CD4-positive, alpha-beta T cell treated with Interleukin-1 beta for 1 hour (primary cell): ENCODE measurements at places on chromosomes 3 and 15.

DNA sequence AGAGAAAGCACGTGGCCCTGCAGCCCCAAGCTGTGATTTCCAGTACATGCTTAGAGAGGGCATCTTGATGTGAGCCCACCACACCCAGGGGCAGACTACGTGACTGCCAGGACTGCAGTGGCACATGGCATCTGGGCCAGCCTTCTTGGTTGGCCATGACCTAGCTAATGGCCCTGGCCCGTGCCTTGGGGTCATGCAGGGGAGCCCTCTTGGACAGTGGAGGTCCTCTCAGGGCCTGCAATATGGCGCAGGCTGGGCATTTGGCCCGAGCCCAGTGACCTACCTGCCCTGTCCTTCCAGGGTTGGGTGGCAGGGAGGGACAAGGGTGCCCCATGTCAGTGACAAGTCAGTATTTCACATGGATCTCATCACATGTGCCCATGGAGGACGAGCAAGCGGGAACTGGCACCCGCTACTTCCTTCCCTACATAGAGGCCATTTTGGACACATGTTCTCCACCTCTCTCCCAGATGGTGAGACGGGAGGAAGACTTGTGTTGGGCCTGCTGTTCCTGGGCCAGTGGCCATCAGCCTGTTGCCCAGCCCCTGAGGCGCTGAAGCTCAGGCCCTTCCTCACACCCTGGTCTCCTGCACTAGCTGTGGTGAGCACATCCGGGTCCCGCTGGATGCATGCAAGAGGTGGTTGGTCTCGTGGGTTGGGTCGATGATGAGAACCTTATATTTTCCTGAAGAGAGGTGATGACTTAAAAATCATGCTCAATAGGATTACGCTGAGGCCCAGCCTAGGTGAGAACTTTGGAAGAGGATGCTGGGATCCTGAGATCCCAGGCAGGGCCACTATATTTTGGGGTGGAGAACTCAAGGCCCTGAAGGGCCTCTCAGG is 195.6 kb downstream of the UBE3A start:
- no peak for DNase-seq

DNA sequence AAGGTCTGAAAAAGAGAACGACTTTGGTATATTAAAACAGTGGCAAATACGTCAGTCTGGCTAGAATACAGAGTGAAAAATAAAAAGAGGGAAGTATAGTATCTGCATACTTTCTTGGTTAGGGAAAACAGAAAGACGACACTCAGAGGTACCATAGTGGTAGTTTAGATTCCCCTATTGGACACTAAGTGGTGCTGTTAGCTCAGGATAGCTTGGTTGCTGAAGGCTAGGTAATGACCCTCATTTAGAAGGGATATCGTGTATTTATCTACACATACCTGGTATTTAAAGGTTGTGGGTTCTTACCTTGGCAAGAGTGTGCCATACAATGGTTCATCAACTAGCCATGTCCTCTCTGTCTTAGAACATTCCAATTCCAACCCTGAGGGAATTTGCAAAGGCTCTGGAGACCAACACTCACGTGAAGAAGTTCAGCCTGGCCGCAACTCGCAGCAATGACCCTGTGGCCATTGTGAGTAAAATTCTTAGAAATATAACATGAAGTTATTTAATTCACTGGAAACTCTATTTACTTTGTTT is 31.0 kb downstream of the TMOD2 start:
- no peak for DNase-seq

DNA sequence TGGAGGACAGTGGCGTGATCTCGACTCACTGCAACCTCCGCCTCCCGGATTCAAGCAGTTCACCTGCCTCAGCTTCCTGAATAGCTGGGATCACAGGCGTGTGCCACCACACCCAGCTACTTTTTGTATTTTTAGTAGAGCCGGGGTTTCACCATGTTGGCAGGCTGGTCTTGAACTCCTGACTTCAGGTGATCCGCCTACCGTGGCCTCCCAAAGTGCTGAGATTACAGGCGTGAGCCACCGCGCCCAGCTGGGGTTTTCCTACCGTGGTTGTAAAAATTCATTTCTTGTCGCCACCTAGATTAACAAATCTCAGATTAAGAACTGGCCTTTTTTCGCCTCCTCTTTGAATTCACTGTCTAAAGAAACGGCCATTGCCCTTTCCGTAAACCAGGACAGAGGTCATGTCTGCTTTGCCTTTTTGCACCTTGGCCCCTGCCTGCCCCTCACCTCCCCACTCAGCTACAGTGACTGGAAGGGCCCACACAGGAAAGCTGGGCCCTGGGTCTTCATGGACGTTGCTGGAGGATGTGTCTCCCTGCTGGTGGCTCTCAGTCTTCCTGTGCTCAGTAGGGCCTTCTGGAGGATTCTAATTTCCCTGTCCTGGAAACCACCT is 17.2 kb downstream of the ZNF710 start:
- no peak for DNase-seq

DNA sequence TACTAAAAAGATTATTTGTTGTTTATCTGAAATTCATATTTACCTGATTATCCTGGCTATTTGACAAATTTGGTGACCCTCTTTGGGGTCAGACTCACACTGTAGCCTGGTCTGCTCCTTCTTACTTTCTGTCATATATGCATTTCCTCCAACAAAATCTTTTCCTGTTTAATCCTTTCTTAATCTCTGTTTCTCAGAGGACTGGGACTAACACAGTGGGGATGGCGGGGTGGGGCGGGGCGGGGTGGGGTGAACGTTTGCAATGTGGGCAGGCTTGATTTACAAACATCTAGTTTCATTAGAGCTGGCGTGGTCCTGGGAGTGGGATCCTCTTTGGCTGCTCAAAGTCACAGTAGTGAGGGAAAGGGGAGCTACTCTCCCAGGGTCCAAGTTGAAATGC is 35.3 kb upstream of the CDCP1 start:
- no peak for DNase-seq

DNA sequence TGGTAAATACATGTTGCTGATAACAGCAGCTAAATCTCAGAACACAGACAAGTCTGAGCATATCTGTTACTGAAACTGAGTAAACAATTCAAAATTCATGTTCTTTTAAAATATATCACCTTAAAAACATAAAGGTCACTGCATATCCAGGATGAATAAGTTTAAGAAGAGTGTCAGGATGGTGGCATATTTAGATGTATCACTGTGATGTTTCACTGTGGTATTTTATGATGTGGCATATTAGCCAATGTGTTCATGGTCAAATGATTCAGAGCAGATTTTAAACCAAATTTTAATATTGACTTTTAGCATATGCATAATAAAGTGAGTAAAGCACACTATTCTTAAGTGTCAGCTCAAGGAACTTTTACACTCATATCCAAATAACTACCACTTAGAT is 346.4 kb upstream of the DPPA4 start:
- DNase-seq, result no peak

GRCh38 chr3:128316481-128316891 is 150.2 kb downstream of the DNAJB8 start:
- peak; percentile 74 for DNase-seq

DNA sequence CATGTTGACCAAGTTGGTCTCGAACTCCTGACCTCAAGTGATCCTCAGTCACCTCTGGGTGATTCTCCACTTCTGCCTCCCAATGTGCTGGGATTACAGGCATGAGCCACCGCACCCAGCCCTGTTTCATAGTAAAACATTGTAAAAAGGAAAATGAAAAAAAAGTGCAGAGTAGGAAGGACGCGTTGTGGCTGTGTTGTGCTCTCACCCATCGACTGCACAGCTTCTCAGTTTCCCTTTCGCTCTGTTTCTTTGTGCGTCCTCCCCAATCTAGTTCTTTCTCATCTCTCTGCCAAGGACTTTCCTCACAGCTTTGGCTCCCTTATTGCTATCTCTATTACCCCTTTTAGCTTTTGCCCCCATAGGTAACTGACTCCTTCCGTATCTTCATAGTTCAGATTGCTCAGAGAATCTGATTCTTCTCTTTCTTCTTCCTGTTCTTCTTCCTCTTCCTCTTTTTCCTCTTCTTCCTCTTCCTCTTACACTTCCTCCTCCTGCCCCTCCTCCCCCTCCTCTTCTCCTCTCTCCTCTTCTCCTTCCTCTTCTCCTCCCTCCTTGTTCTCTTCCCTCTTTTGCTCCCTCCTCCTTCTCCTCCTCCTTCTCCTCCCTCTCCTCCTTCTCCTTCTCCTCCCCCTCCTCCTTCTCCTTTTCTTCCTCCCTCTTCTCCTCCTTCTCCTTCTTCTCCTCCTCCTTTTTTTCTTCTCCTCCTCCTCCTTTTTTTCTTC is 81.1 kb upstream of the VGLL4 start:
- DNase-seq, result peak; percentile 5

DNA sequence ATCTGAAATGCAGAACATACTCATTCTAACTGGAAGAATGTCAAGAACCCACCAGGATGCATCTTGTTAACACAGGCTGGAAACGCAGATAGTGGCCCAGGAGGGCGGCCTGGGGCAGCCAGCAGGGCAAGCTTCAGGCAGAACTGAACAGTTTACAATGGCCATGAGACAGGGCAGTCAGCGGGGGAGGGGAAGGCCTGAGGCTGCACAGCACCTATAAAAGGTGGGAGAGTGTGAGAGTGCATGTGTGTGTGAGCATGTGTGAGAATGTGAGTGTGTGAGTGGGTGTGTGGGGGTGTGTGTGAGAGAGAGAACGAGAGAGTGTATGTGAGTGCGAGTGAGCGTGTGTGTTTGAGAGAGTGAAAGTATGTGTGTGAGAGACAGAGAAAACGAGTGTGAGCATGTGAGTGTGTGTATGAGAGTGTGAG is 26.8 kb upstream of the SLCO2A1 start:
- DNase-seq, result no peak

DNA sequence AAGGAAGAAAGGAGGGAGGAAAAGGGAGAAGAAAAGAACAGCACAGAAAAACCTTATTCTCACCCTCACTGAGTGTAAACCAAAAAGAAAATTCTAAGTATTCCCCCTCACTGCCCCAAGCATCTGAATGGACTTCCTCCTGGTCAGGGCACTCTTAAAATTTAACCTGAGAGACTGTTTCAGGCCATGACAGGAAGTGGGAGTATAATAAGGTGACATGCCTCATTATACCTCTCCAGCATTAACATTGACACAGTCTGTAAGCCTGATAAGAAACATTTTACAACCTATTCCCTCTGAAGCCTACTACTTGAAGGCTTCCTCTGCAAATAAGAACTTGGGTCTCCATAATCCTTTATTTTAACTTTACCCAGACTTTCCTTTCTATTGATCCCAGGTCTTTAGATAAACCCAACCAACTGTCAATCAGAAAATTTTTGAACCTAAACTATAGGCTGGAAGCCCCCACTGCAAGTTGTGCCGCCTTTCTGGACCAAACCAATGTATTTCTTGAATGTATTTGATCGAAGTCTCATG is 41.7 kb downstream of the SLCO2A1 start:
- DNase-seq, result no peak

DNA sequence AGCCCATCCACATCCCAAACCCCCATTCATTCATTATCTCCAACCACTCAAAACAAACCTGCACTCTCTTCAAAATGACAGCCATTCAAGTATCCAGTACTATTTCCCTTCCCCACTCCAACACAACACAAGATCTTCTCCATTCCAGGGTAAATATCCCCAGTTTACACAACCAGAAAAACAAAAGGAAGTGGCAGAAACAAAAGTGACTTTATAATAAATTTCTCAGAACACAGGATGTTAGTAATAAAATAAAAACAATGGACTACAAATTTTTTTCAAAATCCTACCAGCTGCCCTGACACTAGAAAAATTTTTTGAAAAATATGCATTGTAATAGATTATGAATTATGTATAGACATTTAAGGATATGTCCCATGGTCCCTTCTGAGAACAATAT is 14.2 kb downstream of the CPA3 start:
- no peak for DNase-seq

GRCh38 chr3:117987256-117987655 is 1047.4 kb downstream of the IGSF11 start:
- DNase-seq, result no peak

DNA sequence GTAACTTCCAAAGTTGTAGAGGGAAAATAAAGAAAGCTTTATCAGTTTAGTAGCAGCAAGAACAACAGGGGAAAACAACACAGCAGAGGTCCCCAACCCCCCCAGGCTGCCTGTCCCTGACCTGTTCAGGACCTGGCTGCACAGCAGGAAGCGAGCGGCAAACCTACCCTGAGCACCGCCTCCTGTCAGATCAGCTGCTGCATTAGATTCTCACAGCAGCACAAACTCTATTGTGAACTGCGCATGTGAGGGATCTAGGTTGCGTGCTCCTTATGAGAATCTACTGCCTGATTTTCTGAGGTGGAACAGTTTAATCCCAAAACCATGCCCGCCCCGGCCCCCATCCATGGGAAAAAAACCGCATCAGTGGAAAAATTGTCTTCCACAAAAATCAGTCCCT is 40.3 kb downstream of the USP50 start:
- DNase-seq, result no peak

- DNase-seq, result peak; percentile 50
Observed at GRCh38 chr15:88624156-88624970, 3.2 kb downstream of the AEN start.

- DNase-seq, result peak; percentile 55
Observed at GRCh38 chr15:78195735-78196201, 38.6 kb downstream of the ACSBG1 start.

GRCh38 chr3:52833202-52833601 is 1.6 kb downstream of the MUSTN1 start:
- no peak for DNase-seq

GRCh38 chr3:108127301-108127988 is 36.6 kb upstream of the CD47 start:
- DNase-seq, result peak; percentile 70

GRCh38 chr3:38579551-38580449 is 69.7 kb downstream of the SCN5A start:
- no peak for DNase-seq

- no peak for DNase-seq
Observed at GRCh38 chr3:57832900-57833313, 76.8 kb downstream of the SLMAP start.

- no peak for DNase-seq
Observed at GRCh38 chr3:49787536-49787935, 1.2 kb upstream of the IP6K1 start.

DNA sequence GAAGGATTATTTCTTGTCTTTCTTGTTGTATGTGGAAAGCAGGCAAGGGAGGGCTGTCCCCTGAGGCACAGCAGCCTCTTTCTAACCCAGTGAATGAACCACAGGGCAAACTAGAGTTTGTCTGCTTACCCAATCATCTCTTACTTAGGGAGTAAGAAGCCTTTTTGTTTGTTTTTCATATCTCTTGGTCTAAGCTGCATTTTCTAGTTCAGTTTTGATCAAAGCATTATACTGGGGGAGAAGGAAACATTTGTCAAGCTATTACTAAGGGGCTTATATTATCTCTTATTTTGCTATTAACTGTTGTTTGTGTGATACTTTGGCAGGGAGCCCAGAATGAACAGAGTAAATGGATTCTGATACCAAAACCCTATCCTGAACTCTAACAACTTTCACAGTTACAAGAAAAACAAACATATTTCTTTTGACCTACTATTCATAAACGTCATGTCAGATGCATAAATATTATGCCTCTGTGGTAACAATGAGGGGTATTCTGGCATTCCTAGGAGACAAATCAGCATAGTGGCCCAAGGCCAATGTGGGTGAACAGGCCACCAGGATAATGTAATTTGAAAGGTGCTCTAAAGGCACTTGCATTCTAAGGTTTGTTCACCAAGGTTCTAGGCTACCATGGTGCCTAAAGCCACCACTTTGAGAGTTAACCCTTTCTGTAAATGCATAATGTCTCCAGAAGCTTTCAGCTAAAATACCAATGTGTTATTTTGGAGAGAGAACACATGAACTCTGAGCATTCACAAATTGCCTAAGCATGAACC is 271.6 kb upstream of the ZPLD1 start:
- no peak for DNase-seq

- no peak for DNase-seq
Observed at GRCh38 chr3:151687076-151687475, 46.7 kb upstream of the AADACL2 start.

GRCh38 chr3:63295806-63296205 is 17.7 kb downstream of the SYNPR start:
- no peak for DNase-seq
